ENCODE measurements at places on chromosomes 2 and 18.

DNA sequence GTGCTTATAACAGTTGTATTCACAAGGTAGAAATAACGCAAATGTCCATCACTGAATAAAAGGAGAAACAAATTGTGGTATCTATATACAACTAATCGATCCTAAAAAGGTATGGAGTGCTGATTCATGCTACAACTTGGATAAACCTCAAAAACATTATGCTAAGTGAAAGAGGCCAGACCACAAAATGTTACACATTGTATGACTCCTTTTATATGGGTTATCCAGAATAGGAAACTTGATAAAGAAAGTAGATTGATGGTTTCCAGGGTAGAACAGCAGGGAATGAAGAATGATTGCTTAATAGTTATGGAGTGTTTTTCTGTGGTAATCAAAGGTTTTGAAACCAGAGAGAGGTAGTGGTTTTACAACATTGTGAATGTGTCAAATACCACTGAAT, 432.2 kb upstream of the TRIB2 start:
- no peak for DNase-seq

- DNase-seq: no peak
Observed at GRCh38 chr2:70986499-70987189, 8.0 kb downstream of the TEX261 start.

GRCh38 chr2:98759338-98759737, 28.4 kb upstream of the MGAT4A start:
- no peak for DNase-seq

- DNase-seq: no peak
Observed at GRCh38 chr18:48375150-48375800, 33.9 kb downstream of the ZBTB7C start.

DNA sequence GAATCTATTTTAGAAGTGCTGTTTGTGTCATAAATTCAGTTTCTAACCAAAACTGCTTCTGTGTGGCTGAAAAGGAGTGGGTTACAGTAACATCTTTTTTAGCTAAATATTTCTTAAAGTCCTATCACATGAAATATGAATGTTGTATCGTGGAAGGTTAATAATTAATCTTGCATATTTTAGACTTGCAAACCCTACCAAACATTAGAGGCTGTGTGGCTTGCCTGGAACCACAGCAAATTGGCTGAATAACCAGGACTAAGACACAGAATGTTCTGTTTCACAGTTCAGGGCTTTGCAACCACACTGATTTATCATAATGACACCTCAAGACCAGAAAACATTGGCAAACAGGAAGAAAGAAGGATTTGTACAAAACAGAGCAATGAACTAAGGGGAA, 208.9 kb upstream of the CNTNAP5 start:
- DNase-seq: no peak

- no peak for DNase-seq
Observed at GRCh38 chr18:75714766-75715165, 287.3 kb upstream of the SMIM21 start.

DNA sequence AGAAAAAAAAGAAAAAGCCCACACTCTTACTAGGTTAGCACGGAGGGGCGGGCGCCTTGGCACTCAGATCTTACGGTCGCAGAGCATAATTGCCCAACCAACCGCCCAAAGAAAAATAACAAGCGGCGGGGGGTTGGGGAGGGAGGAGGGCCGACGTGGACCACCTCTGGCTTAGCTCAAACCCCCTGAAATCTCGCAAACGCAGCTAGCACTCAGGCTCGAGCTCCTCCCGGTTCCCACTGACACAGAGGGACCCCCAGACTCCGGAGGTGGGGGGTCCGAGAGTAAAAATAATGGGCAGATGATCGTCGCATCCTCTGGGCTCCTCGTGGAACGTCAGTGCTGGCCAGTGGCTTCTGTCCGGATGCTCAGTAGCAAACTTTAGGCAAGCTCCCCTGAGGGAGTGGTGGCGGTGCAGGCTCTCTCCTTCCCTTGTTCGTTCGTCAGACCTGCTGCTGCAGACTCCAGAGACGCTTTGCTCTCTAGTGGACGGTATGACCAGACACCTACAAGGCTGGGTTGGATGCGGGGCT, 12.0 kb downstream of the CATIP start:
- DNase-seq: no peak

- no peak for DNase-seq
Observed at GRCh38 chr18:867257-867656, 37.4 kb upstream of the ADCYAP1 start.

GRCh38 chr2:64036034-64036705, 16.9 kb upstream of the VPS54 start:
- DNase-seq: no peak

DNA sequence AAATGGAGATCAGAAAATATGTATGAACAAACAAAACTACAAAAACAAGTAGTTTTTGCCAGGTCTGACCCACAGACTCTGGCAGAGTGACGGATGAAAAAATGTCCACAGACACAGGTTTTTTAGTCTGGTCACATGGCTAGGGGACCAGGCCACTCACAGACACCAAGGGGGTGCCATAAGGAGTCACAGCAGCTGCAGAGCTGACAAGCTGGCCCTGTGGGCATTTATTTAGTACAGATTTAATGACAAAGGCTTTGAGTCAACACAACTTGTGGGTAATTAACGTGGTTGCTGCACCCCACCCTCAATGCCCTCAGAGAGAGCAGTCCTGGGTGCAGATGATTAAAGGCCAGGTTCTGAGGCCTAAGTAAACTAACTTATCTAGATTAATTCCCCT, 76.0 kb downstream of the SH3YL1 start:
- no peak for DNase-seq

DNA sequence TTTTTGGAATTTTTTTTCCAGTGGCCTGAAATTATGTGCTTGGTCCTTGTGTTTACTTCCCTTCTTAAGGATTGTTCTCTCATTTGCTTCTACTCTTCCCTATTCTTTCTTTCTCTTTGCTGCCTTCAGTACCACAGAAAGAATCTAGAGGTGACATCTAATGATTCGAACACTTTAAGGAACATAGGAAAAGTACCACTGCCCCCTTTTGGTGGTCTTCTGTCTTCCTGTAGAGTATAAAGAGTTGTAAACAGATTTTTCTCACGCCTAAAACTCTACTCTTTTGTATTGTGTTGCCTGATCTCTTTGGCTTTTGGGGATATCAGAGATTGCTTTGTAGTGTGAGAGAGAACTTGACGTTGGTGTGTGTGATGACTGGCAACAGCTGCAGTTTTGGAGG, 7.0 kb upstream of the SCTR start:
- no peak for DNase-seq

GRCh38 chr2:70045932-70046331, 41.3 kb upstream of the PCBP1 start:
- no peak for DNase-seq

GRCh38 chr2:159088906-159089305, 120.5 kb downstream of the TANC1 start:
- DNase-seq: no peak

- DNase-seq: no peak
Observed at GRCh38 chr18:53909668-53910067, 314.8 kb downstream of the MBD2 start.

DNA sequence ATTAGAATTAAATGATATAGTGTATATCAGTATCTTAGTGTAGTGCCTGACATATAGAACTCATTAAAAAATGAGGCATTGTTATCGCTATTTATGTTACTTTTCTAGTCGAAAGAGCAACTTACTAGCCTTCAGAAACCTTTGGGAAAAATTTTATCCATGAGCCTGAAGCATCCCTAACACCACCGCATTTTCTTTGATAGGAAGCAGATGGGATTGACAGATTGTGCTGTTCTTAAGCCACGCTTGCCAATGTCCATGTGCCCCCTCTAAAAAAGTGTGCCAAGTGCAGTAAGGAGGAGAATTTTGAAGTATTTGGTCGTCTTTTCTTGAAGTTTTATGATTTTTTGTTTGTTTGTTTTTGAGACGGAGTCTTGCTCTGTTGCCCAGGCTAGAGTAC, 29.1 kb downstream of the PPM1B start:
- DNase-seq: no peak

DNA sequence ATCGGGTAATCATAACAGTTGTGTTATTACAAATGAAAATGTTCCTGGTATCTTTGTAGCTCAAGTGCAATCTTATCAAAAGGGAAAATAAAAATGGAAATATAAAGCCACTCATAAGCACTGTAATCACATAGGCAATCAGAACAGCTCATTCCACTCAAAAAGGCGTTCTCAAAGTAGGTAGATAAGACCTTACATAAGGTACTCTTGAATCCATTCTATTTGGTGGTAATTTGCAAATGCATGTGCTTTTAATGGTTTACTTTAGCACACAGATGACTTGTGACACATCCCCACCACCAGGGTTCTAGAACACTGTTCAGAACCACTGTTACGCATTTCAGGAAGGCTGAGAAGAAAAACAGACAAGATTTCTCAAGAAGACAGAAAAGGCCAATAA, 86.7 kb upstream of the NARS1 start:
- no peak for DNase-seq

DNA sequence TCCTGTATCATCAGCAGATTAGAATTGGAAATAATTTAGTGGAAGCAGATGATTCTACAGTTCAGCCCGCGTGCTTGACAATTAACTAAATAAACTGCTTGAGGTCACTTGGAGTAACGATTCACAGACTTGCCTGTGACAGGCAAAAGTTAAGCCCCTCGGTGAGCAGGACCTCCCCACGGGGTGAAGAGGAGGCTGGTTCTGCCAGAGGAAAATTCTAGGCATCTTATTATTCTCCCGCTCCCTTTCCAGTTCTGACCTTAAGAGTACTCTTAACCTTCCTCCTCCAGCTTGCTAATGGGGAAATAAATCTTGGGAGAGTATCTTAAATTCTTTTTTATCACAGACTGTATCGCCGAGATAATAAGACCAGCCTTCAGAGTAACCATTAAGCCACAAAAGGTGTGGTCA, 169.7 kb upstream of the SMAD2 start:
- no peak for DNase-seq
